ENCODE measurements at places on chromosomes 16 and 17. TPM values are rescaled to one million over a fixed set of nuclear protein-coding genes. Genes with fewer than 3 reads are reported as not detected.

DNA sequence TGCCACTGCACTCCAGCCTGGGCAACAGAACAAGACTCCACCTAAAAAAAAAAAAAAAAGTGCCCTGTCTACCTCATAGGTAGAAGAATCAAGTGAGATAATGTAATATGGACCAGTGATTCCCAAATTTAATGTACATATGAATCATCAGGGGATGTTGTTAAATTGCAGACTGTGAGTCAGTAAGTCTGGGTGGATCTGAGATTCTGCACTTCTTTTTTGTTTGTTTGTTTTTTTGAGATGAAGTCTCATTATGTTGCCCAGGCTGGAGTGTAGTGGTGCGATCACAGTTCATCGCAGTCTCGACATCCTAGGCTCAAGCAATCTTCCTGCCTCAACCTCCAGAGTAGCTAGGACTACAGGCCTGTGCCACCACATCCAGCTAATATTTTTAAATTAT, 31.6 kb downstream of the HOXB1 start:
- no peaks in the 10 kb centered on the region for H3K27me3 ChIP-seq
- no peaks in the 10 kb centered on the region for H3K4me1 ChIP-seq
- no peak overlapping the region for H3K27ac ChIP-seq
- DNase-seq = no peak
- no peak overlapping the region for H3K4me3 ChIP-seq
- H3K36me3 ChIP-seq = no peaks in the 10 kb centered on the region

The TM4SF5 gene
- not detected for total RNA-seq

GRCh38 chr17:79942011-79942405, 93.7 kb downstream of the TBC1D16 start:
- no peak overlapping the region for H3K27ac ChIP-seq
- H3K4me1 ChIP-seq = peaks cover 57% of the 10 kb centered on the region
- H3K4me3 ChIP-seq = no peak overlapping the region
- DNase-seq = no peak

DNA sequence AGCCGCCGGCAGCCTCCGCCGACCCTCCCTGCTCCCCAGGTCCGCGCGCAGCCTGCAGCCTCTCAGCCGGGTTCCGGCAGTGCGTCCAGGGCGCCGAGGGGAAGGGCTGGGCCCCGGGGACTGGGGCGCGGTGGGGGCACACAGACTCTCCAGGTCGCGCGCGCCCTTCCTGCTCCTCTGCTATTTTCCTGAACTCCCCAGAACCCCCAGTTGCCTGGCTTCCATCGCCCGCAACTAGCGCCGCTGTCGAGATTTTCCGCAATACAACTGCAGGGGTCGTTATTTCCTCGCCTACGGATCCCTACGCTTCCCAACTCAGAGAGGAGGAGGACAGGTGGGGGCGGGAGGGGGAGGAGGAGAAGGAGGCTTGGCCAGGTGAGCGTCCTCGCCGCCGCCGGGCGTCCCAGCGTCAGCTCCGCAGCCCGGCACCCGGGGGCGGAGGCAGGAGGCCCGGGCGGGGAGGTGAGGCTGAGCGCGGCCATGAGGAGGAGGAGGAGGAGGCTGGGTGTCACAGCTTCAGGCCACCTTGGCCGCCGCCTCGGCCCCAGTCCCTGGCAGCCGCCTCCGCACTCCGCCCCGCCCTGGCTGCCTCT, at the start of gene CA10:
TSS of gene CA10 (minus strand) at position 265 of the 593 bp plus-strand sequence.
- H3K4me3 ChIP-seq = peak within 1 kb of the TSS; percentile 45
- no peak for DNase-seq
- H3K4me1 ChIP-seq = peaks cover 28% of the 10 kb centered on the region
- H3K36me3 ChIP-seq = no peaks in the 10 kb centered on the region
- H3K27me3 ChIP-seq = peaks cover 38% of the 10 kb centered on the region

- DNase-seq = no peak
- H3K4me1 ChIP-seq = no peaks in the 10 kb centered on the region
- H3K27me3 ChIP-seq = no peaks in the 10 kb centered on the region
Observed at GRCh38 chr16:82197540-82198240, 27.7 kb upstream of the MPHOSPH6 start.

The ANKRD40CL gene
- not detected for total RNA-seq

Measured in spinal cord (tissue), 10 donors.